Esophagus squamous epithelium (tissue), 5 donors: ENCODE measurements at places on chromosomes 16 and 17.

- DNase-seq: no peak
Measured at GRCh38 chr17:6994666-6995256, 1.1 kb upstream of the ALOX12 start.

- DNase-seq: no peak
Measured at GRCh38 chr16:1494129-1494640, 1.0 kb downstream of the TELO2 start.

DNA sequence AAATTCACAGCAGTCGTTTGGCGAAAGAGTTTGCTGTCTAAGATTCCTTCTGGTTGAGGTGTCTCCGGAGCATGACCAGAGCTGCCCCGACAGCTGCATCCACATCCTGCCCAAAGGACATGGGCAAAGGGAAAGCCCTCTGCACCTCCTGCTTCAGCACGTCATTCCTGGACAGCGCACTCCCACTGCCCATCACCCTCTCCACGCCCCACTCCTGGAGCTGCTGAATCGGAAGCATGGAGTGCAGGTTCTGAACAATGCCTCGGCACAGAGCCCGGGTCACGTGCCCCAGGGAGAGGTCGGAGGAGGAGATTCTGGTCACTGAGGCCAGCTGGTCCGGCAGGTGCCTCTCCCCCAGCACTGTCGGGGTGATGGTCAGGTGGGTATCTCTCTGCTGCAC lies 1.3 kb upstream of the TRPV1 start:
- DNase-seq: no peak

DNA sequence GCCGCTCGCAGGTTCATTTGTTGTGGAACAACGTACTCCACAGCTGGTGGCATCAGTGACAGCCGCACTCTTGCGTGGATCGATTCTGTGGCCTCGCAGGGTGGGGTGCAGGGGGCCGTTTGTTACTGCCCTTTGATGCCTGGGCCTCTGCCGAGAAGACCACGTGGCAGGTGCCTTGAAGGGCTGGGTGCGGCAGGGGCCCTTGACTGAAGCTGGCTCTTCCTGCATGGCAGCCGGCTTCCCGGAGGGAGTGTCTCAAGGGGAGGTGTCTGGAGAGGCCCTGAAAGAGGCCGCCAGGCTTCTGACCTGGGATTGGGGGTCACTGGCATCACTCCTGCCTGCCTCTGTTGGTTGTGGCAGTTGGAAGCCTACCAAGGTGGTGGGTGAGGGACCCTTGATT lies 43.8 kb downstream of the TBCD start:
- DNase-seq: no peak

DNA sequence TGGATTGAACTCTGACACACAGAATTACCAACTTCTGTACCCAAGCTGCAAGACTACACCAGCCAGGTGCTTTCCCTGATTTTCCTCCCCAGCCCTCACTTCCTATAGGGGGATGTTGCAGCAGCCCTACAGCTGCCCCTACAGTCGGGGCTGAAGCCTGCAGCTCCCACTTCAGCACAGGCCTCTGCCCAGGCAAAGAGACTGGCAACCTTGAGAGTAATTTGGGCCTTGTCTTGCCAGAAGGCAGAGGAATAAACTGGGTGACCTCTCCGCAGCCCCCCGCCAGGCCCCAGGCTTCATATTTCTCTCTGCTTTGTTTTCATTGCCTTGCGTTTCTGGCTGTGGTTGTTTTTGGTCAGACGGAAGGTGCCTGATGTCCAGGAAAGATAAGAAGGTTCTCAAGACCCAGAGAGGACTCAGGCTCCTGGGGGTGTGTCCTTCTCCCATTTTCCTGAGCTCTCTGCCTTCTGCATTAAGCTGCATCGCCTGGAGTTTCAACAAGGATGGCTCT lies 32.0 kb downstream of the SLC6A4 start:
- DNase-seq: no peak

DNA sequence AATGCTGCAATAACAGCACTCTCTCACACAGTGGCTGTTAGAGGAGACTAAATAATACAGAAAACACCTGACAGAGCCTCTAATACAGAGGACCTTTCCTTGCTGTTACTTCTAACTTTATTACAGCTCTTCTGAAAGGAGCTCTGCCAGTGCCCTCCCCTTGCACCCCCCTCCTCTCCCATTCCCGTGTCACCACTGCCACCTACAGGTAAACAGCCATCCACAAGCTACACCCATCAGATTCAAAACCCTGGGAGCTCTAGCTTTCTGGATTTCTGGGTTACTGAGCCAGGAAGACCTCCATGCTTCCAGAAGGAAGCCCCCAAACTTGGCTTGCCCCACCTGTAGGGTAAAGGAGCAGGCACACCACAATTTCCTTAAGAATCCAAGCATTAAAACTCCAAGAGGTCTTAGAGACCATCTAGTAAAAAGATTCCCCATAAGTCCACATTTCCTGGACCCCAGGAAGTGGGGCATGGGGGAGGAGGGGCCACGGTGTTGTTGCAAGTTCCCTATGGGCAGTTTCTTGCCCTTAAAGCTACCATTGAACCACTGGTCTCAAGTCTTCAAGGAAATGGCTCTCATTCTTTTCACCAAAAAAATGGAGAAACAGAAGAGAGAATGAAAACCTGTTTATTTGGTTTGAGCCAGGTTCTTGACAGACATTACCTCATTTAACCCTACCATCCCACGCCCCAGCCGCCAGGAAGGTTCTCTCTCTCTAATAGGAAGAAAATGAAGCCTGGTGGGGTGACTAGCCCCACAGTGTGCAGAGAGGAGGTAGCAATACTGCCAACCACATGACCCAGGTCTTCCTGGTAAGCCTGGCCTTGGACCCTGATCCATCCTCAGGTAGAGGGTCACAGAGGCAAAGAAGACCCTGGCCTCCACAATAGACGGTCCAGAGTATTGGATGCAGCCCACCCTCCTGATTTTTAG lies 52.8 kb downstream of the TOM1L2 start:
- no peak for DNase-seq

GRCh38 chr17:17376362-17376761 lies 73.2 kb downstream of the NT5M start:
- no peak for DNase-seq

DNA sequence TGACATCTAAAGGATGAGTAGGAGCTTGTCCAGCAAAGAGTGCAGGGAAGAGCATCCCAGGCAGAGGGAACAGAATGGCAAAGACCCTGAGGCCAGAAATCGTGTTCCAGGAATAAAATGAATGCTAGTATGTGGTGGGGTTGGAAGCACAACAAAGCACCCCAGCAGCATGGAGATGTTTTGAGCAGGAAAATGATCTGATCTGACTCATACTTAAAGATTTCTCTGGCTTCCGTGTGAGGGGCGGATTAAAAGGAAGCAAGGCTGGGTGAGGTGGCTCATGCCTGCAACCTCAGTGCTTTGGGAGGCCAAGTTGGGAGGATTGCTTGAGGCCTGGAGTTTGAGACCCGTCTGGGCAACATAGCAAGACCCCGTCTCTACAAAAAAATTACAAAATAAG lies 2.3 kb downstream of the SLC5A11 start:
- no peak for DNase-seq

GRCh38 chr17:1031711-1032110 lies 34.8 kb downstream of the TIMM22 start:
- DNase-seq: no peak

- DNase-seq: no peak
Measured at GRCh38 chr17:69547230-69547629, 132.7 kb downstream of the MAP2K6 start.

DNA sequence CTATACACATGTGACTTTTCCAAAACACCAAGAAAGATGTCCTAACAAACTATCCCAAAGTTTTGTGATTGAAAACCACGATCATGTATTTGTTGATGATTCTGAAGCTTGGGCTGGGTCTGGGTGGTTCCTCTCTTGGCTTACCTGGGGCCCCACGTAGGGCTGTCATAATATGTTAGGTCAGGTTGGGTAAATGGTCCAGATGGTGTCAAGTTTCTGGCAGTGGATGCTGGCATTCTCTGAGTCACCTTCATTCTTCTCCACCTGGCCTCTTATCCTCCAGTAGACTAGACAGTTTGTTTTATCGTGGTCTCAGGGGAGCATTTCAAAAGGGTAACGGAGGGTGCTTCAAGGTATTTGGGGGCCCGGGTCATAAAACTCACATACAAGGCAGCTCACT lies 39.4 kb downstream of the SYCE1L start:
- DNase-seq: no peak
